Activated CD4-positive, alpha-beta T cell treated with anti-CD3 and anti-CD28 coated beads, Interleukin-2, amount 50 U/mL, for 24 hours (primary cell): ENCODE measurements at places on chromosomes 12 and 14.

- DNase-seq = no peak
Measured at GRCh38 chr12:51430196-51430895, 5.7 kb downstream of the SLC4A8 start.

DNA sequence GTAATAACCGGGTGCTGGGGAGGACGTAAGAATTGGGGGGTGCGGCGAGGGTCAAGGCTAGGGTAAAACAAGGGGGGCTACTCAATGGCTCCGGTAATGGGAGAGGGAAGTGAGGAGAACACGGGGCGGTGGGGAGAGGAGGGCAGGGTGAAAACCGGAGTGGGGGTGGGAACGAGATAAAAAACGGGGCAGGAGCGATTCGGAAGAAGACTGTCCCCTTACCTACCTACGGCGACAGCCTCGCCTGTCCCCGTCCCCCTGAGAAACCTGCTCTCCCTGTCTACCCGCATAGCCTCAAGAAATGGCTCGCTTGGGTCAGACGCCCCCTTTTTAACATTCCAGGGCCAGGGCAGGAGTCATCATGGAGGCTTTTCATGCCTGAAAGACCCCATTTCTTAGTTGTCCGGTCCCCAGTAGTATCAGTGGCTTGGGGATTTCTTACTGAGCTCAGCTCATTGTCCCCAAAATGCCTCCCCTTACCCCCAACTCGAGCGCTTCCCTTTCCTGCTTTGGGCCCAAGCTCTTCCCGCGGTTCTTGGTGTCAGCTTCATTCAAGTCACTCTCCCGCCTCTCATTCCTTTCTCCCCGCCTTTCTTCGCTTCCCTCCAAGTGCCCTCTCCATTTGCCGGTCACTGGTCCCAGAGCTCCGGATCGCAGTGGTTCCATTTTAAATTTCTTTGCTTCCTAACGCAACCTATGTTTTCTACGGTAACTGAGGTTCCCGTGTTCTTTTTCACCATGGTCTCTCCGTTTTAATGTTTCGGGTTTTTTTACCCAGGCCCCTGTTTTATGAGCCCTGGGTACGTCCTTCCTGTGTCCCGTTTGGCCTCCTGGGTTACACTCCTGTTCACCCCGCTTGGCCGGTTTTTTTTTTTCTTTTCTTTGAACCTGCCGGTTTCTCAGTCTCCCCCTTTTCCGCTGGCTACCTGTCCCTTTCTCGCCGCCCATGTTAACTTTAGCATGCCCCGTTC, 1.2 kb upstream of the WSB2 start:
- DNase-seq = no peak

GRCh38 chr12:66944365-66944764, 265.5 kb upstream of the GRIP1 start:
- DNase-seq = no peak

DNA sequence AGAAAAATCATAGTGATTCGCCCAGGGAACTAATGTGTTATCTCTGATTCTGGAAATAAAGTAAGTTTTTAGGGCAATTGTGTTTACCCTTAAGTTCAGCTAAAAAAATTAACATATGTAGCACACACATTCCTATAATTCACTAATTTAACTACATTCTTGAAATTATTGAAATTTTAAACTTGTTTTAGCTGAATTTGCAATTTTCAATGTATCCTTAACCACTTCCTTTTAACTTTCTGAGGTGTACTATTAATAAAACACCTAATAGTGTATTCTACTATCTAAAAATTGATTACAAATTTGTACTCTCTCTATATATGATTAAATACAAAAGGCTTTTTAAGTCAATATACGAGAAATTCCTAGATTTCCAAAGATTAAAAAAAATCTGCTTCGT, 2.2 kb downstream of the KLHL28 start:
- DNase-seq = no peak

- no peak for DNase-seq
Measured at GRCh38 chr14:21087294-21088091, 11.0 kb downstream of the ZNF219 start.

- no peak for DNase-seq
Measured at GRCh38 chr12:94157981-94158411, 9.6 kb downstream of the PLXNC1 start.

GRCh38 chr12:58881816-58882215, 38.5 kb downstream of the LRIG3 start:
- no peak for DNase-seq

GRCh38 chr12:44077294-44077693, 241.4 kb downstream of the TMEM117 start:
- DNase-seq = no peak

GRCh38 chr12:117485984-117486839, 124.8 kb upstream of the NOS1 start:
- DNase-seq = no peak

DNA sequence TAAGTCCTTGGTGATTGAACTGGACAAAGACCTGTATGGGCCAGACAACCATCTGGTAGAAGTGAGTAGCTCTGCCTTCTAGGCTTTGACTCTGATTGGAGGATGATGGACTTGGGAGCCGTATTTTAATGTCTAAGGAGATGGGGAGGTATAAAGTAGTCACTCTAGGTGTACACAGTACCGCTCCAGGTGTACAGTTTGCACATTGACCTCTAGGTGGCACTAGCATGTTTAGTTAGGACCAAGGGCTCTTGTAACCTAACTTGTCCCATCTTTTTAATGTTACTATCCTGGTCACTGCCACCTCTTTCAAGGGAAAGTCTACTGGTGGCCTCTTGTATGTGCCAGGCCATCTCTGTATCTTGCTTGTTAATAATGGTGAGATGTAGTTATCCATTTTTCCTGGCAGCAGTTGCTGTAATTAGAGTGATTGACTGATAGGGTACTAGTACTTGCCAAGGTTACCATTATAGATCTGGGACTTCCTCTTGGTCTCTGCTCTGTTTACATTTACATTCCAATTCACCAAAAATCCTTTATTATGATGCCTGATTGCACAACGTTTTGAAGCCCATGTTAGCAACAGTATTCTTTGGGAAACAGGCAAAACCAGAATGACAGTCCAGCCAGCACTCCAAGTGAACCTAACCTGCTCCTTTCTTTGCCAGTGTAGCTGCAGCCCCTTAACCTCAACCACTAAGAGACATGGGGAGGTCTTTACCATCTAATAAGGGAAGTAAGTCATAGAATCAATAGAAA, 3.6 kb downstream of the SMARCD1 start:
- peak; percentile 40 for DNase-seq

GRCh38 chr14:91406982-91407381, 10.6 kb downstream of the CCDC88C start:
- DNase-seq = no peak

DNA sequence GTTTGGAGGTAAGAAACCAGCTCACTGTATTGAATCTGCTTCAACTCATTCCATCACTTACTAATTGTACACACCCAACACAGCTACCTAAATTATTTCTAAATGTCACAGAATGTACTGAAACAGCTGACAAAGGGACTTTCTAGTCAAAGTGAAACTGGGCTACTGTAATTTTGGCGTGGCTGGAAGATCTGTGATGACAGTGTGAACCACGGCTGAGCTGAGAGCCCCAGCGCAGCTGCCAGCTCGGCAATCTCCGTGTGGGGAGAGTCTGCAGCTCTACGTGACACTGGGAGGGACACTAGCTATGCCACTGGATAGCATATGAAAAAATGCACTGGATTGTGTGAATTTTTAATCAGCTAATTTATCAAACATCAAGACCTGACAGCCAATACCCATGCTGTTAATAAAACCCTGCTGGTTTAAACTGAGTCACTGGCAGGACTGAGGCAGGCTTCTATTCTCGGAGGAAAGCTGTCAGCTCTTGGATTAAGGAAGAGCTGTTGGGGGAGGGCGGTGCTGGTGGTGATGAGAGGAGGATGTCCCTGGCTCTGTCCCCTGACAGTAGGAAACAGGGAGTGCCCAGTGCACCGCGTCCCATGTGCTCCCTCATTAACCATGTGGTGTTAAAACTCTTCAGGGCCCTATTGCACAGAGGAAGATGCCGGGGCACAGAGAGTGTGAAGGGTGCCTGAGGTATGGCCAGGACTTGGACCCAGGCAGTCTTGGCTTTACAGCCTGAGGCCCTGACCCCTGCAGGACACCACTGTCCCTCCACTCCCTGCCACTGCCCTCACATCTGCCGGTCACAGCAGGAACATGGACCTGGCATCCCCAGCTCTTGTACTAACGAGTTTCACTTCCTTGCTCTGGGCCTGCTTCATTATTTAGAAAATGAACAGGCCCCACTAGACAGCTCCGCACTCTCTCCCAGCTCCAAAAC, 13.3 kb downstream of the SLC15A4 start:
- DNase-seq = no peak

DNA sequence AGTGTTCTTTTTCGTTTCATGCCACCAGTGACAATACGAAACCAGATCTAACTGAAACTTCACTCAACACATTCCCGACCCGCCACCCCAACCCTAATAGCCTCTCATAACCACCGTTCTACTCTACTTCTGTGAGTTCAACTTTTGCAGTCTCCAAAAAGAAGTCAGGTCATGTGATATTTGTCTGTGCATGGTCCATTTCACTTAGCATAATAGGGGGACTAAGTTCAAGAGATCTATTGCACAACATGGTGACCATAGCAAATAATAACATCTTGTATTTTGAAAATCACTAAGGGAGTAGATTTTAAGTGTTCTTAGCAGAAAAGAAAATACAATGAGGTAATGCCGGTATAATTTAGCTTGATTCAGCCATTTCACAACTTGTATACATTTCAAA, 376.4 kb downstream of the DIO2 start:
- DNase-seq = no peak

GRCh38 chr14:30445011-30445793, 113.8 kb upstream of the G2E3 start:
- DNase-seq = no peak

- DNase-seq = no peak
Measured at GRCh38 chr12:12294215-12295005, 27.6 kb upstream of the LRP6 start.

GRCh38 chr12:13404631-13405473, 208.3 kb downstream of the EMP1 start:
- no peak for DNase-seq

- no peak for DNase-seq
Measured at GRCh38 chr12:27869567-27869966, 89.5 kb upstream of the MANSC4 start.
